ENCODE measurements at places on chromosomes 12 and 14. TPM values are rescaled to one million over a fixed set of nuclear protein-coding genes. Genes with fewer than 3 reads are reported as not detected.
A peak's percentile ranks its signal among the peaks of the same experiment; 100 is the strongest.

DNA sequence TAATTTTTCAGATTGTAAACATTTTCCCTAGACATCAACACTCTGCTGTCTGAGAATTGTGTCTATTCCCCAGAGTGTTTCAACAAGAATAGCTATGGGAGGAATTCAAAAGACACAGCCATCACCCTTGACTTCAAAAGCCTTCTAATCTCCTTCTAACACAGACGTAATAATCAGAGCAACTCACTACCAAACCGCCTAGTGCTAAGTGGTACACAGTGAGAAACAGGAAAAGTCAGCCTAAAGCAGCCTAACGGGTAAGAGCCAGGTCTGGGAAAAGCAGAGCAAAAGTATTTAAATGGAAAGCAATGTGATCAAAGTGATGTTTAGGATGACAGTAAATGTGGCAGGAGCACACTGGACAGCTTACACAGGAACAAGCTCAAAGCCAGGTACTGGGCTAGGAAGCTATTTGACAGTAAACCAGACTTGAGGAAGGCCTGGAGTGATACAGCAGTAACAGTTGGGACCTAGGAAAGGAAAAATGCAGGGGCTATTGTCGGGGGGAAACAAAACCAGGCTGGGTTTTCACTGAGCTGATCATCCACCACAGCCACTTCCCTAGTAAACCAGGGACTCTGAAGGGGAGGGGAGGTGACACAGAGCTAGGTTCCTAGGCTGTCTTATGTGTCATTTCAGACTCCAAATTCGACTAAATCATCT, 29.4 kb downstream of the CORO1C start:
- no peak overlapping the region for H3K4me3 ChIP-seq
- no peaks in the 10 kb centered on the region for H3K27me3 ChIP-seq
- H3K36me3 ChIP-seq, result peaks cover 23% of the 10 kb centered on the region
- peaks cover 19% of the 10 kb centered on the region for H3K4me1 ChIP-seq
- DNase-seq, result no peak

- no peak overlapping the region for H3K27ac ChIP-seq
- H3K4me3 ChIP-seq, result no peak overlapping the region
- H3K36me3 ChIP-seq, result no peaks in the 10 kb centered on the region
- DNase-seq, result no peak
- H3K27me3 ChIP-seq, result no peaks in the 10 kb centered on the region
Measured at GRCh38 chr12:23899434-23899833, 50.0 kb downstream of the SOX5 start.

DNA sequence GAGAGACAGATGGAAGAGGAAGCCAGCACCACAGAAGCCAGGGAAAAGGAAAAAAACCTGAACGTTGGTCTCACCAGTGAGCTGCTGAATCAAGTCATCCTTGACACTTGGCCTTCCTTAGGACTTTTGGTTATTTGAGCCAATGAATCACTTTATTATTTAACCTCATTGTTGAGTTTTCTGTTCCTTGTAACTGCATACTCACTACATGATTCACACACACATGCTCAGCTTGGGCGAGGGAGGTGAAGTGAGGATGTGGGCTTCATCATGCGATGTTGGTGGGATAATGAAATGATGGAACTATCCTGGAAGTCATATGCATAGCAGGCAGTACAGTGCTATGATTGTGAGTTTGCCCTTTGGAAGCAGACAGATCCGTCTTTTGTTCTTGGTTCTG, 40.6 kb upstream of the RPH3A start:
- DNase-seq, result no peak
- no peaks in the 10 kb centered on the region for H3K4me1 ChIP-seq
- no peaks in the 10 kb centered on the region for H3K36me3 ChIP-seq
- H3K27me3 ChIP-seq, result peaks cover 4% of the 10 kb centered on the region

DNA sequence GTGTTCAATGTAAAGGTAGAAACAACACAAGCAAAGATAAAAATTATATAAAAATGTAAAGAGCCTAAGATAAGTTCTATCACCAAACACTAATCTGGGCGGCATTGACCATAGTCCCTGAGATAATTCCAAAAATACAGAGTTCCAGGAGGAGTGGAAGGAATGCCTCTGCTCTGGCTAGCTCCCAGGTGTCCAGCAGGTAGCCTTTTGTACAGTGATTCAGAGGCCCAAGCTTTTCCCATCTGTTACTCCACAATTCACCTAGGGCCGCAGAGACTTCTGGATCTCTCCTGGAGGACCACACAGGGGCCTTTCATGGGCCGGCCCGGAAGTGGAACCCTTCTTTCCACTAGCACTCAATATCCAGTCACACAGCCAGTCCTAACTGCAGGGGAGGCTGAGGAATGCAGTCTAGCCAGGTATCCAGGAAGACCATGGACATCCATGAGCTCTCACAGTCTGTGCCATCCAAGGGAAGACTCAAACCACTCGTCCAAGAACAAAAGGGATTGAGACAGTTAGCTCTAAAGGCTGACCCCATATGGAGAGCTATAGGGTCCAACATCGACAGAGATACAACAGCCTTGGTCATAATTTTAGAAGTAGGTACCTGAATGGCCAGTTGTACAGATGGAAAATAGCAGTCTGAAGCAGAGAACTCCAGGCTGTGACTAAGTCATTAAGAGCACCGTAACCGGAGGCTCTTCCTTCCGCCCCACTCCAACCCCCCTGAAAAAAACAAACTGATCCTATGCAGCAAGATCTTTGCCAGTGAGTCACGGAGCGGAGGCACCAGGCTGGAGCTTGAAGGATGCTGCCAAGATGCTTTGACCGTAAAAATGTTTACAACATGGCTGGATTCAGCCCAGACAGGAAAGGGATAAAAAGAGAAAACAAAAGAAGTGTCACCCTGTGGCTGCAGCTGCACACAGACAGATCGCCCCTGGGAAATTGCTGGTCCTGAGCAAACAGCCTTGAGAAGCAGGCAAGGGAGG, 204.8 kb downstream of the NUAK1 start:
- DNase-seq, result no peak
- H3K4me3 ChIP-seq, result no peak overlapping the region
- peaks cover 2% of the 10 kb centered on the region for H3K27me3 ChIP-seq
- no peaks in the 10 kb centered on the region for H3K36me3 ChIP-seq
- no peaks in the 10 kb centered on the region for H3K4me1 ChIP-seq

GRCh38 chr14:30240685-30241084, 313.0 kb upstream of the PRKD1 start:
- no peaks in the 10 kb centered on the region for H3K36me3 ChIP-seq
- H3K27me3 ChIP-seq, result no peaks in the 10 kb centered on the region
- no peak overlapping the region for H3K4me3 ChIP-seq
- no peak for DNase-seq

Gene RIMBP2
- total RNA-seq, result not detected

Gene CPNE8
- total RNA-seq, result 5.5 TPM

DNA sequence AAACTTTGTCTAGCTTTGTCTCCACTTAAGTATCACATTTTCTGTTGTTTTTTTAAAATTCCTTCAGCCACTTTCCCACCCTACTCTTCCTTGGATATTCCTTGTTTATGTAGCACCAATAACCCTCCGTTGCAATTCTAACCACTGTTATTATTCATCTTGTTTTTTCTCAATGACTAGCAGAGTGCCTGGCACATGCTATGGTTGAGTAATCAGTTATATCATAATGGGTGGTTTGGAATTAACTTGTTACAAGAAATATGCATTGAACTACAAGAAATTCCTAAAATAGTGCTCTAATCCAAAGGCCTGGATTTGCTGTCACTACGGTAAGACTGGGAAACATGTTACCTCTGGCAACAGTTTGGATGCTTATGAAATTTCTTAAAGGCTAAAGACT, 756.6 kb downstream of the NOVA1 start:
- H3K27ac ChIP-seq, result no peak overlapping the region
- H3K27me3 ChIP-seq, result no peaks in the 10 kb centered on the region
- H3K36me3 ChIP-seq, result no peaks in the 10 kb centered on the region

DNA sequence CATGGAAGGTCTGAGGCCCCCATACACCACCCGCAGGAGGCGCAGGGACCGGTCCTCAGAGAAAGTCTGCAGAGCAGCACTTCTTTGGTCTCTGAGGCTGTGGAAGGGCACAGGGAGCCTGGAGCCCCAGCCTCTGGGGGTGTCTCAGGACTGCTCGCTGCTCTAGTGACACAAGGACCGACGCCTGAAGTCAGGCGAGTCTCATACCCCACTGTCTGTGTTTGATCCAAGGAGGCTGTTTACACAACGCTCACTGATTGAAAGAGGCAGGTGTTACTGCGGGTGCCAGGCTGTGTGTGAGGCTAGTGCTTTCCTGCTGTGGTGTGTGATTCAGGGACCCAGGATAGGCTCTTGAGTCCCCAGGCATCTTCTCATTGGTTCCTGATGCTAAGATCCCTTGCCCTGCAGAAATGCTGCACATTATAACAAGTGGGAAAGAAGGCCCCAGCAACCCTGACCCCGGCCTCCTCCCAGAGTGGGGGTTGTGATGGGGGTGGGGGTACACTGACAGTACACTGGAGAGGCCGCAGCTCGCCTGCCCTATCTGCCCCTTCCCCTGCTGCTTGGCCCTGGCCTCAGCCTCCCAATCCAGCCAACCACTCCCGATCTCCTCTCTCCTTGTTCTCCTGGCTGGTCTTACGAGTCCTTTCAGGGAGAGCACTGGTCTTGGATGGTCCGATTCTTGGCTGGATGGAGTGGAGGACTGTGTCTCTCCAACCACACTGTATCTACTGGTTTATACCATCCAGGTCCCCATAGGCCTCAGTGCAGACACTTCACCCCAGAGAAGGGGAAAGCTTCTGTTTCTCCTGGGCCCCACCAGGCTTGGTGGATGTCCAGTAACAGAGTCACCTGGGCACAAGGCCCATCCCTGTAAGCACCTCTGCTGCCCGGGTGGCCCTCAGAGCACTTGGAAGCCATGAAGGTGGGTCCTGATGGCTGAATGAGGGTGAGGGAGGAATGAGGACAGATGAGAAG, 6.6 kb downstream of the CACNA2D4 start:
- no peak overlapping the region for H3K27ac ChIP-seq
- no peak overlapping the region for H3K4me3 ChIP-seq
- H3K27me3 ChIP-seq, result peaks cover 14% of the 10 kb centered on the region
- DNase-seq, result peak; percentile 43
- no peaks in the 10 kb centered on the region for H3K36me3 ChIP-seq

Gene BICDL1
- 148 TPM for total RNA-seq

DNA sequence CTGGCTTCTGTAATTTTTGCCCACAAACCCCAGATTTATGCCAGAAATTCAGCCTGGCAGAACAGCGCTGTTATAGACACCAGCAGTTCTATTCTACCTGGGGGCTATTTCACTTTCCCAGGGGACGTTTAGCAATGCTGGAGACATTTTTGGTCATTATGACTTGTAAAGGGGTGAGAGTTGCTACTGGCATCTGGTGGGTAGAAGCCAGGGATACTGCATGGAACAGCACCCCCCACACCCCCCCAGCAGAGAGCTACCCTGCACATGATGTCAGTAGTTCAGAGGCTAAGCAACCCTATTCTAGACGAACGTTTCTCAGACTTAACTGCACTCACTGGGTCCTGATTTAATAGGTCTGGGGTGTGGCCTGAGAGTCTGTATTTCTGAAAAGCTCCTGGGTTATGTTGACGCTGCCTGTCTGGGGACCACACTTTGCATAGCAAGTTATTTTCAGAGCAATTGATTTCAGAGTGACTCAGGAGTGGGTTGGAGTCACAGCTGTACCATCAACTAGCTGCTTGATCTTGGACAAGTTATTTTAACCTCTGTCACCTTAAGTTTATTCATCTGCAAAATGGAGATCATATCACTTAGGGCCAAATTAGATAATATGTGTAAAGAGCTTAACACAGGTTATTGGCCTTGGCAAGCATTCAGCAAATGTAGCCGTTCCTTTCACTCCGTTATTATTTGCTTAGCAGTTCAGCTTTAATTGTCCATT, 48.5 kb downstream of the CHST11 start:
- no peak overlapping the region for H3K4me3 ChIP-seq
- no peak for DNase-seq
- H3K4me1 ChIP-seq, result peaks cover 66% of the 10 kb centered on the region
- no peaks in the 10 kb centered on the region for H3K27me3 ChIP-seq
- H3K36me3 ChIP-seq, result peaks cover 40% of the 10 kb centered on the region

- H3K4me1 ChIP-seq, result no peaks in the 10 kb centered on the region
- no peak for DNase-seq
- no peak overlapping the region for H3K27ac ChIP-seq
- H3K36me3 ChIP-seq, result no peaks in the 10 kb centered on the region
Measured at GRCh38 chr14:31893221-31893757, 183.8 kb upstream of the ARHGAP5 start.

GRCh38 chr12:84814664-84815245, 97.8 kb downstream of the SLC6A15 start:
- no peaks in the 10 kb centered on the region for H3K36me3 ChIP-seq
- H3K27ac ChIP-seq, result no peak overlapping the region
- no peaks in the 10 kb centered on the region for H3K4me1 ChIP-seq
- no peaks in the 10 kb centered on the region for H3K27me3 ChIP-seq
- H3K4me3 ChIP-seq, result no peak overlapping the region

DNA sequence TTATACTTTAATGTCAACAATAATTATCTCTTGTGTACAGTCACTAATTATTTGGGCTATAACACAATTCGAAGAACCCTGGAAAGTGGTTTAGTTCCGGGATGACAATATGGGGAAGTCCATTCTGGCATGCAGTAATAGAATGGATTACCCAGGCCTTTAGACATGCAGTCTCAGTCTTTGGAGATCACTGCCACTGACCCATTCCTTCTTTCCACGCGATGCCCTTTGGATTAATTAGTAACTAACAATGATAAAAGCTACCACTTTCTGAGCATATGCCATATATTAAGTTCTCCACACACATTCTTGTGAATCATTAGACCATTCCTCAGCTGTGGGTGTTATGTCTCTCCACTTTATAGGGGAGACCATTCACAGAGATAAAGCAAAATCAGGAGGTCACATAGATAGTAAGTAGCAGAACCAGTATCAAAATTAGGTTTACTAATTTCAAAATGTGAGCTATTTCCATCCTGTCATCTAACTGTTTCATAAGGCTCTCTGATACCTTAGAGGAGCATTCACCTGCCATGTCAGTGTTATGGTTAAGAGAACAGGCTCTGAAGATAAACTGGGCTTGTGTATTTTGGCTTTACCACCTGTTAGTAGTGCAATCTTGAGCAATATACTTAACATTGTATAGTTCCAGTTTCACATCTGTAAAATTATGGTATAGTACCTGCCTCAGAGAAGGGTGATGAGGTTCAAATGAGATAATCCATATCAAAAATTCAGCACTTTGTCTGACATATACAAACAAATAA, 27.2 kb upstream of the KCNJ8 start:
- no peak overlapping the region for H3K27ac ChIP-seq
- DNase-seq, result no peak
- H3K4me3 ChIP-seq, result no peak overlapping the region
- H3K4me1 ChIP-seq, result no peaks in the 10 kb centered on the region
- H3K36me3 ChIP-seq, result no peaks in the 10 kb centered on the region

- H3K4me3 ChIP-seq, result no peak overlapping the region
- H3K27ac ChIP-seq, result no peak overlapping the region
- H3K27me3 ChIP-seq, result no peaks in the 10 kb centered on the region
- DNase-seq, result no peak
Measured at GRCh38 chr12:97821806-97822205, 359.2 kb downstream of the RMST start.

DNA sequence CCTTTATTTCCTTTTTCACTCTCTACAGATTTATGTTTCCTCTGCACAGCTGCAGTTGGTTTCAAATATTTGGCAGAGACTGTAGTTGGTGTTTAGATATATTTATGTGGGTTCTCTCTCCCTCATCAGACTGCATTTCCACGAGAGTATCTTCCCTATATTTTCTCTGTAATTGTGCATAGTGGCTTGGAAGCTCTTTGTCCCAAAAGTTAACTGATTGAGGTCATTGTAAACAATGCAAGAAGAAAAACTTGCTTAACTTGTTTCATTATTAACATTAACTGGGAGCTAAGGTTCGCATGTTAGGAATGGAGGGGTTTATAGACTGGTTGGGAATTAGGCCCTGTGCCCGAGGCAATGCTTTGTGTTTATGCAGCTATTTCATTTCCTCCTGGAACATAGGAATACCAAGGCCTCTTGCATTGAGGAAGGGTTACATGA, 216.9 kb upstream of the HMGA2 start:
- H3K36me3 ChIP-seq, result no peaks in the 10 kb centered on the region
- DNase-seq, result no peak
- peaks cover 3% of the 10 kb centered on the region for H3K27me3 ChIP-seq
- no peak overlapping the region for H3K4me3 ChIP-seq
- peaks cover 2% of the 10 kb centered on the region for H3K4me1 ChIP-seq
